ENCODE measurements at places on chromosomes 5 and 9.

DNA sequence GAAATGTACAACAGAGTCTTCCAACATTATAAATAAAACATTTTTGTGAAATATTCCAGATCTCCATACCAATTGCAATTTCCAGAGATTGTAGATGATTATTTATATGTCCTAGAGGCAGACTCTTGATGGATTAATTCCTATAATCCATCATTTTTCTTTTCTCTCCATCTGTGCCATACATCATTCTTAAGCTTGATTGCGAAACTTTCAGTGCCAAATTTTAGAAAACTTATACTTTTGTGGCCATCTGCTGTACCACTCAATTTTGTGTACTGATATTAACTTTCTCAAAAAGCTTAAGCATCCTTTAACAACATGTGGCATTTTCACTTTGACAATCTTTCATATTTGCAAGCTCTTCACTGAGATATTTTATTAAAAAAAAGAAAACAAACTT, 446.9 kb downstream of the SEMA5A start:
- DNase-seq = no peak

GRCh38 chr9:36902861-36903524, 131.1 kb downstream of the PAX5 start:
- no peak for DNase-seq

- DNase-seq = no peak
Measured at GRCh38 chr5:179297026-179297425, 48.2 kb downstream of the ADAMTS2 start.

DNA sequence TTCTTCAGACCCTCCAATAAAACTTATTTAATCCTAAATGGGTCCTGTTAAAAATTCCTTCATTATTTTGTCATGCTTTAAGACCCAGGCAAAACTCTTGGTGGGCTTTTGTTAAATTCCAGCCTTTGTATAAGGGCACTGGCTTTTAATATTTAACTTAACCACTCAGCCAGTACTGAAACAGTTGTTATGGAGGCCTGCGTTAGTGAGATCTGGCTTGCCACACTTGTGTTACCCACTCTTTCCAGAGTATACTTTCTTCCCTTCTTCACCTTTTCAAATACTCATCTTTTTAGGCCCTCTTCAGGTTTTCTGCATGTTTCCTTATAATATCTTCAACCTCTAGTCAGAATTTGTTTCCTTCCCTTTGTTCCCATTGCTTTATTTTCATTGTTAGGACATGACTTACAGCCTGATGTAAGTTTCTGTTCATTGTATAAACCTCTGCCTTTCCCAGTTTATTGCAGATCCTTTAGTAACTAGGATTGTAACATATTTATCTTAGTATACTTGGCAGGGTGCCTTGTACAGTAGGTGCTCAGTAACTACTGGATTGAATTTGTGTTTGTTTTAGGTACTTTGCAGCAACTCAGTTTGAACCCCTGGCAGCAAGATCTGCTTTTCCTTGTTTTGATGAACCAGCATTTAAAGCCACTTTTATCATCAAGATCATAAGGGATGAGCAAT, 48.8 kb downstream of the LNPEP start:
- no peak for DNase-seq

GRCh38 chr5:73591102-73591695, 25.7 kb downstream of the UTP15 start:
- DNase-seq = peak; percentile 4

DNA sequence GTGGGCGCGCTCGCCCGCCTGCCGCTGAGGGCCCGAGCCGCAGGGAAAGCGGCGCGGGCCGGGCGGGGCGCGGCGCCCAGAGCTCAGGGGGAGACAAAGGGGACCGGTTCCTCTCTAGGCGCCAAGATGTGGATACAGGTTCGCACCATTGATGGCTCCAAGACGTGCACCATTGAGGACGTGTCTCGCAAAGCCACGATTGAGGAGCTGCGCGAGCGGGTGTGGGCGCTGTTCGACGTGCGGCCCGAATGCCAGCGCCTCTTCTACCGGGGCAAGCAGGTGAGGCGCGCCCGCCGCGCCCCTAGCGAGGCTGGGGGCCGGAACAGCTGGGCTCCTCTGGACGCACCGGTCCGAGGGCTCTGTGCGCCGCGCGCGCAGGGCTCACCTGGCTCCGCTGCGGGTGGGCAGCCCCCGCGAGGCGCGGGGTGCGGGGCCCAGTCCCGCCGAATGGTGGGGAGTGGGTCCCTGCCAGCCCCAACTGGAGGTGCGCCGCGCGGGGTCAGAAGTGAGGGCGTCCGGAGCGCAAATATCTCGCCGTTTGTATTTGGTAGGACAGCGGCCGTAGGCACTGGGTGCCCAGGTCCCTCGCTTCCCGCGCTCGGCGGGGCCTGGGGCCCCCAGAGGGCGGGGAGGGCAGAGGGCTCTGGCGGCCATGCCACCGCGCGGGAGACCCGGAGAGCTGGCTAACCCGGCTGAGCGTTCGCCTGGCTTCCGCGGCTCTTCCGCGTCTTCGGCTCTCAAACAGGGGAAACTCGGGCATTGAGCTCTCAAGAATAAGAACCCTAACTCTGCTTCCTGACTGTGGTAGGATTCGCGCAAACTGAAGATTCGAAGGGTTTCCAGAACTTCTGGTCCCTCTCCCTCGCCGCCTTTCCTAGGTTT, 607 bp downstream of the UHRF2 start:
- no peak for DNase-seq

DNA sequence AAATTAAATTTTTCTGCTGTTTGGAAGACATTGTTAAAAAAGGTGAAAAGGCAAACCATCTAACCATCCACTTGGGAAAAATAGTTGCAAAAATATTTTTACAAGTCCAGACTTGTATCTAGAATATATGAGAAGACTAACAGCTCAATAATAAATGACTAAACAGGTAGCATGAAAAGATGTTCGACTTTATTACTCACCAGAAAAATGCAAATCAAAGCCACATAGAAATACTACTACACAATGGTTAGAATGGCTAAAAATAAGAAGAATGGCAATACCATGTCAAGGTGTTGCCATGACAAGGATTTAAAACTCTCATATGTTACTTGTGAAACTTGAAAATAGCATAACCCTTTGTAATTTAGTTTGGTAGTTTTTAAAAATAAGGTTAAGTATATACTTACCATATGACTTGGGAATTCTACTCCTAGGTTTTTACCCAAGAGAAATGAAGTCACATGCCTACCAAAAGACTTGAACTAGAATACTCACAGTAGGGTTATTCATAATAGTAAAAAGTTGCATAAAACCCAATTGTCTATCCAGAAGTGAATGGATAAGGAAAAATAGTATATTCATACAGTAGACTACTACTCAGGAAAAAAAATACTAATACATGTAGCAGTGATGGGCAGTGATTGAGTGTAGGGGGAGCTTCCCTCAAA, 93.8 kb downstream of the VPS13A start:
- DNase-seq = no peak

DNA sequence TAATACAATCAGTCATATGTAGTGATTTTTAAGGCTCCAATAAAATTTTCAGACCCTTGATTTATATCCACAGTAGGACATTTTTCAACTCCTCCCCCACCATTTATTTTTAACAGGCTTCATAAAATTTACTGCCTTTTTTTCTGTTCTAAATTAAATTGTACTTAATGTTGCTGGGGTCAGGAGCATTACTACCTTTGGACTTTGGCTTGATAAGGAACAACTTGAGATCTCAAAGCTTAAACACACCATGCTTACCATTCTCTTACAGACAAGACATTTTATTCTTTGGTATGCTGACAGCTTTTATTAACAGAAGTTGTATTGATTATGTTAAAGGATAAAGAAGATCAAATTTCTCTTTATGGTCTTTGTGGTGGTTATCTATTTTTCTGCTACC, 30.5 kb downstream of the TRPM3 start:
- DNase-seq = no peak

DNA sequence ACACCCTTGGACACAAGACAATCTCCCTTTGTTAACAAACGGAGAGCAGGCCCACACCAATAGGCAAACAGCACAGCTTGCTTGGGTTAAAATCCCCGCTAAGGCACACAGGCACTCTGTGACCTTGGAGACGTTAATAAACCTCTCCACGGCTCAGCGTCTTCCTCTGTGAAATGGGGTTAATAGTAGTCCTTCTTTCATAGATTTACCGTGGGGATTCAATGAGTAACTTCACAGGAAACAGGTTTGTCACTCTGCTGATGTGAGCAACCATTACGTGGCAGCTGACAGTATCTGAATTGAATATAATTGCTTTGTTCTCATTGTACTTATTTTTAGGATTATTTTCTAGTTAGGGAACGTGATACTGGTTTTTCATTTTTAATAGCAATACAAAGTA, 65.2 kb upstream of the ADRA1B start:
- no peak for DNase-seq

GRCh38 chr9:110015759-110016158, 192.2 kb downstream of the C9orf152 start:
- DNase-seq = no peak
